DMS79 treated with DMSO at 0.1 percent for 48 hours (cell line): ENCODE measurements at places on chromosomes 7 and 10.

DNA sequence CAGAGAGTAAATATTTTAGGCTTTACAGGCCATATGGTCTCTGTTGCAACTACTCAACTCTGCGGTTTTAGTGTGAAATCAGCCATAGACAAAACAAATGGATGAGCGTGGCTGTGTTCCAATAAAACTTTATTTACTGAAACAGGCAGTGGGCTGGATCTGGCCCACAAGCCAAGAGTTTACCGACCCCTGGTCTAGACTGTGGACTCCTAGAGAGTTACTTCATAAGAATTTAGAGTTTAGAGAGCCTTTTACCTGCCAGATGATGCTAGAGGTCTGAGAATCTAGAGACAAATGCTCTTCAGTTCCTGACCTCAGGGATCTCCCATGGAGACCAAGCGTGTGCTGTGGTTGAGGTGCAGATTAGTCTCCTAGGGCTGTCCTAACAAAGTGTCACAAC is 174.8 kb downstream of the PTEN start:
- DNase-seq = peak; percentile 3

DNA sequence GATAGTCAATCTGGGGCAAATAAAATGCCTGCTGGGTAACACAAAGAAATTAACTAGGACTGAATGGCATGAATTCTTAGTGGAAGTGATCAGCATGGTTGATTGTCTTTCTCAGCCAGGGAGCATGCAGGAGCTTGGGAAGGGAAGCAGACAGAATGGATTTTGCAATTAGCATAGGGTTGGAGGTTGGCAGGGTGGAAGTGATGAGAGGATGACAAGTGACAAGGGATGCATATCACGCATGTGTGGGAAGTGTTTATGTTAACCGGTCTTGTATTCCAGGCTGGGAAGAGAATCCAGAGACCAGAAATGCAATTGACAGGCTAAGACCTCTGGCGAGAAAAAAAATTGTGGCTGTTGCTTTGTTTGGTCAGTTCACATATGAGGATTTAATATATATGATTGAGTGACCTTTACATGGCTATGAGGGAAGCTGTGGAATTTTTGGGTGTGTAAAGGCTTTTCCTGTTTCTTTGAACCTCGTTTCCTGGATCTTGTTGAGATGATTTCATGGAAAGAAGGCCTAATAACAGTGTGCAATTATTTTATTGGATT is 8.3 kb downstream of the MDFIC start:
- DNase-seq = no peak

DNA sequence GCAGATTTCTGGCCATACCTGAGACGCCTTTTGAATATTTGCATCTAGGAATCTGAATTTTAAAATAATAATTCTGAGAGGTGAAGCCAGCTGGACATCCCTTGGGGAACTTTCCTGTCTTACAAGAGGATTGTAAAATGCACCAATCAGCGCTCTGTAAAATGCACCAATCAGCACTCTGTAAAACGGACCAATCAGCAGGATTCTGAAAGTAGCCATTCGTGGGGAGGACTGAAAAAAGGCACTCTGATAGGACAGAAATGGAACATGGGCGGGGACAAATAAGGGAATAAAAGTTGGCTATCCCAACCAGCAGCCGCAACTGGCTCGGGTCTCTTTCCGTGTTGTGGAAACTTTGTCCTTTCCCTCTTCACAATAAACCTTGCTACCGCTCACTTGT is 9.9 kb downstream of the PPIF start:
- no peak for DNase-seq

DNA sequence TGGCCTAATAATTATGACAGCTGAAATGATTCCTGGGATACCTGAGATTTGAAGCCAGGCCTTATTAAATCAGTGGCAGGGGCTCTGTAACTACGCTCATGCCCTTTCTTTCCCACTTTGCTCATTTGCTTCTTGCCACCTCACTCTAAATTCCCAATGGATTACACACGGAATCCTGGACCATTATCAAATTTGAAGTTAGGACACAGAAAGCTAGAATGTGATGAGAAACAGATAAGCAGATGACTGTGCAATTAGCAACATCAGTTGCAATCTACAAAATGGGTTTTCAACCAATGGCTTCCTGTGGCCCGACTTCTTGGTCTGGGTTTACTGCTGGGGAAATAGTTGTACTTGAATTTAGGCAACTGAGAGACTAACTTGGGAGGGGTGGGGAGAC is 374.3 kb downstream of the INHBA start:
- DNase-seq = no peak
